ENCODE measurements at places on chromosomes 11 and 22. TPM values are rescaled to one million over a fixed set of nuclear protein-coding genes. Genes with fewer than 3 reads are reported as not detected.
A peak's percentile ranks its signal among the peaks of the same experiment; 100 is the strongest.

AIFM3 gene
- total RNA-seq = 0.59 TPM

ADM2 gene
- total RNA-seq = 9.1 TPM

DNA sequence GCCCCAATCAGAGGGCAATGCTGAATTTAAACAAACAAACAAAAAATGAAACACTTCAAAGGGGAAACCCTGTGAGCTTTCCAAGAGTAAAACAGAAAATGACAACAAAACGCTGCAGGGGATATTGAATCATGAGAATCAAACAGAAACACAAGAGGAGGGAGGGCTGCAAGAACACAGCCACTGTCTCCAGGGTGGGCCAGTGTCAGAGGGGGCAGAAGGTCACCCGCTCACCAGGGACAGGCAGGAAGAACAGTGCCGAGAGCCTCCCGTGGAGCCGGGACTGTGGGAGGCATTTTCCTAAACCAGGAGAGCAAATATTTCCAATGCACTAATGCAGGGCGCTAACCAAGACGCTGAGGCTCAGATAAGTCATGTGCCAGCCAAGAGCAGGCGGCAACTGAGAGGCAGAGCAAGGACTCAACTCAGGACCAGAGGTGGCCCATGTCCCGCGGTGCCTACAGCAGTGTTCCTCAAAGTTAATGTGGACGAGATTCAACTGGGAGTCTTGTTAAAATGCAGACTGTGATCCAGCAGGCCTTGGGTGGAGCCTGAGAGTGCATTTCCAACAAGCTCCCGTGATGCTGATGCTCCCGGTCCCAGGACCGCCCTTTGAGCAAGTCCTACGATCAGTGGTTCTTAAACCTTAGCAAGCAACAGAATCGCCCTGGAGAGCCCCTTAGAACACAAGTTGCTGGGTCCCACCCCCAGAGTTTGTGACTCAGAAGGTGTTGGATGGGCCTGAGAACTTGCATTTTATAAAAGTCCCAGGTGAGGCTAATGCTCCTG, 197.2 kb downstream of the TENM4 start:
- no peak for DNase-seq
- no peaks in the 10 kb centered on the region for H3K36me3 ChIP-seq
- no peaks in the 10 kb centered on the region for H3K27me3 ChIP-seq
- H3K4me3 ChIP-seq = no peak overlapping the region
- peak overlapping the region; percentile 83 for H3K27ac ChIP-seq

GRCh38 chr11:6574816-6575715, 28.4 kb downstream of the RRP8 start:
- no peak overlapping the region for H3K27ac ChIP-seq
- peaks cover 18% of the 10 kb centered on the region for H3K4me1 ChIP-seq
- no peaks in the 10 kb centered on the region for H3K27me3 ChIP-seq
- DNase-seq = no peak

OR10A2 gene
- not detected for total RNA-seq

HPX gene
- 0.59 TPM for total RNA-seq

GRCh38 chr11:115776916-115777315, 272.7 kb upstream of the CADM1 start:
- no peak overlapping the region for H3K27ac ChIP-seq
- no peaks in the 10 kb centered on the region for H3K4me1 ChIP-seq
- H3K4me3 ChIP-seq = no peak overlapping the region
- no peak for DNase-seq

IL10RA gene
- not detected for total RNA-seq

DNA sequence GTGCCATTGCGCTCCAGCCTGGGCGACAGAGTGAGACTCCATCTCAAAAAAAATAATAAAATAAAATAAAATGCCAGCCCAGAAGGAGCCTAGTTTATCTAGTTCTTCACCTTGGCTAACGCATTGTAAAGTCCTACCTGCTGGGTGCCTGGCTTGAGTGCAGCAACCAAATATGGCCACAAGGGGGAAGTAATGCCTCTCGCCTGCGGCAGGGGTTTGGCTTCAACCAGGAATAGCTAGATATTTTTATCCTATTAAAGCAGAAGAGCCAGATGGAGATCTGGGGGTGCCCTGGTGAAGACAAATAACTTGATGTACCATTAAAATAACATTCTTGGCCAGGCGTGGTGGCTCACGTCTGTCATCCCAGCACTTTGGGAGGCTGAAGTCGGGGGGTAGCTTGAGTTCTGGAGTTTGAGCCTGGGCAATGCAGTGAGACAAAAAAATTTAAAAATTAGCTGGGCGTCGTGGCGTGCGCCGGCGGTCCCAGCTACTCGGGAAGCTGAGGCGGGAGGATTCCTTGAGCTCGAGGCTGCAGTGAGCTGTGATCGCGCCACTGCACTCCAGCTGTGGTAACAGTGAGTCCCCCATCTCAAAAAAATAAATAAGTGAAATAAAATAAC, 20.6 kb upstream of the PLEKHB1 start:
- no peaks in the 10 kb centered on the region for H3K4me1 ChIP-seq
- H3K27ac ChIP-seq = no peak overlapping the region
- H3K27me3 ChIP-seq = peaks cover 2% of the 10 kb centered on the region
- peak overlapping the region; percentile 60 for H3K4me3 ChIP-seq
- H3K36me3 ChIP-seq = no peaks in the 10 kb centered on the region
- DNase-seq = peak; percentile 94

GRCh38 chr22:32333769-32334659, 23.7 kb upstream of the RFPL3 start:
- no peak overlapping the region for H3K27ac ChIP-seq
- H3K4me1 ChIP-seq = no peaks in the 10 kb centered on the region
- H3K27me3 ChIP-seq = no peaks in the 10 kb centered on the region

HMGXB4 gene
- total RNA-seq = 20.9 TPM

Data from osteoblast (primary cell).